GM12865 (cell line): ENCODE measurements at places on chromosomes 6 and 20.

- no peak for DNase-seq
Observed at GRCh38 chr6:35025232-35026188, 115.6 kb downstream of the TCP11 start.

DNA sequence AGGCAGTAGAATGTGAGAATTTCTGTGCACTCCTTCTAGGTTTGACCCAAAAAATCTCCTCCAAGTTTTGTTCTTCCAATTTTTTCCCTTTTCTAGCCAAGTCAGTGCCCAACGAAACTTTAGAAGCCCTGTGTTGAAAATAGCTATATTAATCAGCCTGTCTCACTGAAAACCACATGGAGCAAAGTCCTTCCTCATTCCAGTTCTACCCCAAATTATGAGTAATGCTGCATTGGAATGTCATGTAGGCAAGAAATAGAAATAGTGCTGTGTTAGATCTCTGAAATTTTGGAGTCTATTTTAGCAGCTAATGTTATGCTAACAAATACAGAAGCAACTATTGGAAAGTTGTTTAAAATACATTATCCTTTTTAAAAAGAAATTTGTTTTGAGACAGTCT lies 725.5 kb downstream of the TBC1D32 start:
- no peak for DNase-seq

DNA sequence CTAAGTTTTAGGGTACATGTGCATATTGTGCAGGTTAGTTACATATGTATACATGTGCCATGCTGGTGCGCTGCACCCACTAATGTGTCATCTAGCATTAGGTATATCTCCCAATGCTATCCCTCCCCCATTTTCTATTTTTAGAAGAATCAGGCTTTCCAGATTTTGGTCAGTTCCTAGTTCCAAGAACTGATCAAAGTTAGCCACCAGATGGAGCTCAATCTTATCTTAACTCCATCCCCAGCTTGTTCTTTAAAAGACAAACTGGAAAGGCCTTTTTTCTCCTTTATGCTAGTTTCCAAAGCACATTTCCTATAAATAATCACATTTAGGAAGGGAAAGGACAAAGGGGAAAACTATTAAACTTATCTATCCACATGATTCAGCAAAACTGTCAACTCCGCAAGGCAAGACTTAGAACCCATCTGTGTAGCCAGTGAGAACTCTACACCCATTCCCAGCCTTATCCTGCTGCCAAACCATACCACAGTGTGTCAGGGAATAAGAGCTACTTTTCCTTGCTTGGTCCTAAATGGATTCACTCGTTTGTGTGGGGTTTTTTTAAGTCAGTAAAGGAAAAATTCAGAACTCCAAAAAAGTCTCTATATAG lies 22.8 kb upstream of the KHDC1 start:
- DNase-seq = peak; percentile 33

DNA sequence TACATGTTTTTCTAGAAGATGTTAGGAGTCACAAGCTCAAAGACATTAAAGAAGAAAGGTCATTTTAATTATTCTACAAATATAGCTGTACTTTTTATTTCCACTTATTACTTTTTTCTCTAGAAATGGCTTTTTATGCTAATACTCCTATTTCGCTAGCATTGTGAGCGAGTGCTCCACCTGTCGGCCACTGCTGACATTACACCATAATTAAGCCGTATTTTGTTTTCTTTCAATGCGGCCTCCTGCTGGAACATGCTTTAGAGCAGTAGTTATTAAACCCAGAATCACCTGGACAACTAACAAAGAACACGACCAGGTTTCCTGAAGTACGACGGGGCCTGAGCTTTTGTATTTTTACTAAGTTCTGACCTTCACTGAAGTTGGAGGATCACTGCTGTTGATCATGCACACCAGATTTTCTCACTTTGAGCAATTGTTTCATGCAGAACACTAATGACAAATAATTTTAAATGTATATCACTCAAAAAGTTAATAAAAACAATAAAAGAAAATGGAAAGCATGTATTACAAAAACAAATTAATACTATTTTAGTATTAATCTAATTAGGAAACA lies 74.1 kb upstream of the PAK5 start:
- peak; percentile 55 for DNase-seq

DNA sequence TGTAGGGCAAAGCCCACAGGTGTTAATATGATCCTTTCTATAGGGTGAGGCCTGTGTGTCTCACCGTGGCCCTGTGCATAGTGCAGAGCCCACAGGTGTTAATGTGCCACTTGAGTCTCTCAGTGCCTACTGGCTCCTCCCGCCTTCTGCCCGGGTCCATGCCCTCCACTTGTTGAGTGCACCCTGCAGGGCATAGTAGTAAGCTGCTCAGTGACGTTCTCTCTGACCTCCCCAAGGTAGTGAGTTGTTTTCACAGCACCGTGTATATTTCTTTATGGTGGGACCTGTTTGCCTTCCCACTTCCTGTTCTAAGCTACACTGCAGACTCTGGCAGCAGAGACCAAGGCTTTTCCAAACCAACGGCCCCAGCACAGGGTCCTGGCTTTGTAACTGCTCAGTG lies 64.5 kb upstream of the SLC22A1 start:
- no peak for DNase-seq

GRCh38 chr6:168538892-168539811 lies 98.2 kb downstream of the SMOC2 start:
- DNase-seq = no peak

GRCh38 chr6:41367700-41368099 lies 32.3 kb downstream of the NCR2 start:
- DNase-seq = no peak

- peak; percentile 42 for DNase-seq
Observed at GRCh38 chr6:21597801-21598673, 4.5 kb downstream of the SOX4 start.

DNA sequence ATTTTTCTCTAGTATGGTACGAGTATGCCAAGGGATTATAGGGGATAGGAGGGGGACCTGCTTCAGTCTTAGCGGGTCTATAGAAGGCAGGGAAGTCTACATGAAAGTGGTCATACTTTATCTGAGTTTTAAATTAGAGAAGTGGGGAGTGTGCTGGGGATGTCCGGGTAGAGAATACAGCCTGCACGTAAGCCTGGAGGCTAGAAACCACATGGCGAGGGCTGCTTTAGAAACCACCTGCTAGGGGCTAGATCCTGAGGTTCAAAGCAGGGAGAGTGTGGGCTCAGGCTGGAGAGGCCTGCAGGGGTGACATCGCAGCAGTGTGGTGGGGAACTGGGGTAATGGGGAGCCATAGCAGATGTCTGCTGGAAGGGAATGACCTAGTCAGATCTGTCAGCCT lies 85.2 kb downstream of the VEGFA start:
- peak; percentile 6 for DNase-seq

- DNase-seq = no peak
Observed at GRCh38 chr20:9019833-9020232, 49.1 kb upstream of the PLCB4 start.

GRCh38 chr6:88290411-88290810 lies 124.3 kb upstream of the CNR1 start:
- no peak for DNase-seq

- no peak for DNase-seq
Observed at GRCh38 chr6:140043357-140043756, 668.9 kb upstream of the CITED2 start.

GRCh38 chr6:135972586-135972985 lies 121.1 kb downstream of the PDE7B start:
- DNase-seq = no peak

- peak; percentile 56 for DNase-seq
Observed at GRCh38 chr6:7899101-7899888, 11.3 kb downstream of the TXNDC5 start.

DNA sequence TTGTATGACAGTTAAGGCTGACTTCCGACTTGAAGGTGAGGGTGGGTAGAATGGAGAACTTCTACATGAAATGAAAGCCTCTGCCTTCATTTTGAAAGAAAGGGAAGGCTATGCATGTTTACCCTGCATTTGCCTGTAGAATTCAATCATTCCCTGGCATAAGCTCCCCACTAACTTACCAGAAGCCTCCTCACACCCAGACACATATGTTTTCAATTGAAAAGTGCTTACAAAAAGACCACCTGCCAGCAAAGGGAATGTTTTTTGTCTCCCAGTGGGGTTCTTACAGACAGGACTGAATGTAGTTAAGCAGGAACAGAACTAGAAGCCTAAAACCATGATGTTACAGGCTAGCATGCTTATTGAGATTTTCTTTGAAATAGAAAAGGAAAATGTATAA lies 392.1 kb upstream of the HSF2 start:
- DNase-seq = no peak

- no peak for DNase-seq
Observed at GRCh38 chr20:20571068-20571780, 141.2 kb downstream of the RALGAPA2 start.

- DNase-seq = peak; percentile 67
Observed at GRCh38 chr20:51639206-51639832, 96.8 kb upstream of the NFATC2 start.

DNA sequence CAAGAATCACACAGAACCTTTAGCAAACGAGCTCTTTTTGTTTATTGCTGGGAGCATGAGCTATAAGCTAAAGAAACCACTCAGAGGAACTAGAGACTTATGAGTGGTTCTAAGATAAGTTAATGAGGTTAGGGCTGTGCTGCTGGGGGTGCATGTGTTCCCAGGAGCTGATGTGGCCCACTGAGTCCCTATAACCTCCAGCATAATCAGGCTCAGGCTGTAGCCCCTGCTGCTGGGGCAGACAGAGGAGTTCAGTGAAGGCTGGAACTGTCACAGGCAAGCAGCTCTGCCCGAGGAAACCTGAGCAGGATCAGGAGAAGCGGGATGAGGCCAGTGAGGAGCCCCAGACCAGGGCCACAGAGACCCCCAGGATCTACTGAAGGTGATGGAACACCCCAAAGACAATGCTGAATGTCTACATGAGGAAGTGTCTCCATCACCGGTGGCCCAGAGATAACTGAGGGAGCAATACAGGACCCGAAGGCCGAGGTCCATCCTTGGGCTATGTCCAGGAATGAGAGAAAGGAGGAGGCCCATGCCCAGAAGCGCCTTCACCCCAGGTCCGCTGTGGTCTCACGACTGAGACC lies 17.3 kb downstream of the TUBB2B start:
- no peak for DNase-seq

GRCh38 chr6:167295495-167296292 lies 4.6 kb downstream of the UNC93A start:
- no peak for DNase-seq

- no peak for DNase-seq
Observed at GRCh38 chr6:86511962-86512361, 425.4 kb upstream of the HTR1E start.

DNA sequence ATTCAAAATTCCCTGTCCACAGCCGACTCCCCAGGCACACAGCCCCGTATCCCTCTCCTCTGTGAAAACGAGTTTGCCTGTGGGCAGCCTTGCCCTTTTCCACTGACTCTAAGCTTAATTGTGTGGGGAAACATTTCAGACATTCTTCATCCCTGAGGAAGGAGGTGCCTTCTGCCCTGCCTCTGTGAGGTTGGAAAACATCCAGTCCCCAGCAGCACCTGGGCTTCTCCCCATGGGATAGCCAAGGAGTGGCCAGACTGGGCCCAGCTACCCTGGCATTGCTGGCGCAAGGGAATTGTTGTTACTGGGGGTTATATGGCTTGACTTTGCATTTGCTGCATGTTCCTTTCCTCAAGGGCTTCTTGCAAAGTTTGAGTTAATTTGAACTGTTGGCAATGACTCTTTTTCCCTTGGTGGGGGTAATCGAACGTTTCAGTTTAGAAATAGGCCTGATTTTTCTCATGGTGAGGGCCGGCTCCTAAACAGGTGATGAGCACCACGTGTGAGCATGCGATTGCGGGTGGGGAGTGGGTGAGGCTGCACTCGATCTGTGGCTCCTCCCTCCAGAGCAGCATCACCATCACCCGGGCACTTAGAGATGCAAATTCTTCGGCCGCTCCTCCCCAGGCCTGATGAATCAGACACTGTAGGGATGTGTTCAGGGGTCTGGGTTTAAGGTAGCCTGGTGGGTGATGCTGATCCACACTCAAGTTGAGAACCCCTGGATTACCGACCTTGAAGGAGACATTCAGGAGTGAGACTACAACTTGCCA lies 29.9 kb downstream of the GABRR2 start:
- no peak for DNase-seq

GRCh38 chr6:68239034-68239433 lies 396.0 kb upstream of the ADGRB3 start:
- DNase-seq = no peak

GRCh38 chr20:13865791-13866351 lies 81.0 kb downstream of the NDUFAF5 start:
- no peak for DNase-seq
